ENCODE measurements at places on chromosomes 12 and 14. TPM values are rescaled to one million over a fixed set of nuclear protein-coding genes. Genes with fewer than 3 reads are reported as not detected.

The PSMA6 gene
- total RNA-seq: 84.6 TPM

The RAD52 gene
- 30.7 TPM for total RNA-seq

The PTGDR gene
- 1.9 TPM for total RNA-seq

The DPY19L2 gene
- total RNA-seq: 0.93 TPM

The KRT6C gene
- total RNA-seq: not detected
